ENCODE measurements at places on chromosomes 11 and 22.

DNA sequence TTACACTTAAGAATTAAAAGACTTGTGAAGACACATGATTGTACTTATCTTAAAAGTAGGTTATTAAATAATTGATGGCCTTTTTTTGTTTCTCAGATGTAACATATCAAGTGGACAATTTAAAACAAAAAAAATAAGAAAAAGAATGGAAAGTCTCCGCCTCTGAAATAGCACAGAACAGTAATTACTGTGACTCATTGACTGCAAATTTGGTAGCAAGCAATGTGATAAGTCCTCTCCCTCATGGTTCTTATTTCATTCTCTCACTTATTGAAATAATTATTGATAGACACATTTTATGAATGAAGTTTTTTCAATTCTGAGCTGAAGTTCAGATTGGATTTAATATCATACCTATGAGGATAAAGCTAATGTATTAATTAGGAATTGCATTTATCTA lies 717.9 kb upstream of the LUZP2 start:
- DNase-seq, result no peak

DNA sequence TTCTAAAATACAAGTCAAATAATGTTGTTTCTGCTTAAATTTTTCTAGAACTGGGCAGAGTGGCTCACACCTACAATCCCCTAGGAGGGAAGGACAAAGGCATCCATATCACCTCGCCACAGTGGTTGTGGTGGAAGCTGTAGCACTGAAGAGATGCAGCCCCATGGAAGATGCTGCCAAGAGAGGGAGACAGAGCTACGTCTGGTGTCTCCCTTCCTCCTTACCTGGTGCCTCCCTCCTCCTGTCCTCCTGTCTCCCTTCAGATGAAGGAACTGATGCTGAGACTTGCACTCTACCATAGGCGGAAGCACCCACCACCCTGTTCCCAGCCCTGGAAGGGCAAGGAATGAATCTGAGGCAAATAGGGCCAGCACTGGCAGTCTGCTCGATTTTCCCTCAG lies 22.3 kb downstream of the MMP27 start:
- peak; percentile 9 for DNase-seq

DNA sequence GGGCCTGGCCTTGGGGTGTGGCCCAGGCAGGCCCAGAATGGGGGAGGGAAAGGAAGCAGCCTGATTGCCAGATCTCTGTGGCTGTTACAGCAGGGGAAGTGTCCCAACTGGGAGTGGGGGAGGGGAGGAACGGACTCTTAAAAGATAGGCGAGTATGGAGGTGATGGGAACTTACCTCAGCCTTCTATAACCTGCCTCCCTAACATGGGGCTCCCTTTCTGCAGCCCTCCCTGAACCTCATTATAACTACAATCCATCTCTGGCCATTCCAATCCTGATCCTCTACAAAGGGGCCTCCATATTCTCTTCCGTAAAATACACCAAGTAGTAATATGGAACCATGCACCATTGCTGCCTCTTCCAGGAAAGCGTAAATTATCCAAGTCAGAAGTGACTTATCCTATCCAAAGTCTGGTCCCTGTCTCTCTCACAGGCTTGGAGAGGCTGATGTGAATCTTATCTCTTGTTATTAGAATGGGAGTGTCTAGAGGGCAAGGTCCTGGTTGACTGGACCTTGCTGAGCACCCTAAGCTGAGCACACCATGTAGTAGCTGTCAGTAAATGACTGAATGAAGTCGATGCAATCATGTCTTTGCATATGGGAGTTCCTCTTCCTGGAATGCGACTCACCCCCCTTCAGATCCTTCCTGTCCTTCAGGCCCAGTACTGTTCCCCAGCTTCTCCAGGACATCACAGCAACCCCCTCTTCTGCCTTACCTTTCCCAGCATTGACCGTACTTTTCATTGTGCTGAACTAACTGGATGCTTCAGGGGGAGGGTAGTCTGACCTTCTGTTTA lies 5.9 kb downstream of the RHOG start:
- no peak for DNase-seq

DNA sequence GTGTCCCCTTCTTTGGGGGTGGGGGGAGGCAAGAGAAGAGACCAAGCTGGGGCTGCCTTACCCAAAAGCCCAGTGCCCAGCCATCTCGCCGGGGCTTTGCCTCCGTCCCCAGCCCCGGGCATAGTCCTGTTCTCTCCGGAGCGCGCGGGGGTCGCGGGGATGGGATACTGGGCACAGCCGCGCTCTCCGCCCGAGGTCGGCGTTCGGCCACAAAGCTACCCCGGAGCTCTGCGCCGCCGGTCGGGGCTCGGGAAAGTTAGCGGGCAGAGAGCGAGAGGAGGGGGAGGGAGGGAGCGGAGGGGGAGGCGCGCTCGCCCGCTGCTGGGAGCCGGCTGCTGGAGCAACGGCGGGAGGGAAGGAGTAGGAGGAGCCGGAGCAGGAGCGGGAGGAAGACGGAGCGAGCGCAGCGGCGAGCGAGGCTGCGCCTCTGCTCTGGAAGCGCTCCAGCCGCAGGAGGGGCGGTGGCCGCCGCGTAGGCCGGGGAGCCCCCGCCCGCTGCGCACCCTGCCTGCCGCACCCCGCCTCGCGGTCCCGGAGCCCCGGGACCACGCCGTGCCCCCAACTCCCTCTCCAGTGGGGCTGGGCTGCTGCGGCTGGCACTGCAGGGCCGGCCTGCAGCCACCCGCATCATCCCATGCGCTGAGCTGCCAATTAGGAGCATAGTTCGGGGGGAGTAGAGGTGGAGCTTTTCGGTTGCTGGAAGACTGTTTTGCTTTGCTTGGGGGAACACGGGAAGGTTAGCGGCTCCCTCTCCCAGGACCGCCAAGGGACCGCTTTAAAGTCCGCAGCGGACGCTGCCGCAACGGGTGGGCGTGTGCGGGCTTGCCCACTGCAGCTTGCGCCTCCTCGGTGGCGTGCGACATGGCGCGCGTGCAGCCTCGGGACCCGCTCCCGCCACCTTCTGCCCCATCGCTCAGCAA lies at the start of gene SCN4B:
TSS of gene SCN4B (minus strand) at position 272 of the 920 bp plus-strand sequence. CDS start at position 122, 150 bp downstream.
- DNase-seq, result no peak

- DNase-seq, result no peak
Observed at GRCh38 chr22:49712195-49712791, 115.4 kb downstream of the BRD1 start.

DNA sequence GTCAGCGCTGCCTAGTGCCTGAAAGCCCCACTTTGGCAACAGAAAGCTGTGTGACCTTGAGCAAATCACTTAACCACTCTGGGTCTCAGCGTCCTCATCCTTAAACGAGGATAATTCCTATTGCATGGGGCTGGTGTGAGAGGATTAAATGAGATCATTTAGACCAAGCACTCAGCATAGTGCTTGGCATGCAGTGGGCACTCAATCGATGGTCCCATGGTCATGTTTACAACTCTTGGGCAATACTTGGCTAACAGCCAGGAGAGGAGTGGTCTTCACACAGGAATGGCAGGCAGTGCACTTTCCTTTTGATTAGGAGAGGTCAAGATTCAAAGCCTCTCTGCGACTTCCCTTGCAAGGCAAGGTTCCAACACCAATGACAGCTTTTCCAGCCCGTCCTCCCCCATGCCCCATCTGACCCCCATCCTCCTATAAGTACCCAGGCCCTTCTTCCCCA lies 14.1 kb downstream of the TNKS1BP1 start:
- DNase-seq, result no peak

GRCh38 chr11:1947592-1948237 lies 583 bp downstream of the MRPL23 start:
- DNase-seq, result no peak

- DNase-seq, result peak; percentile 58
Observed at GRCh38 chr22:33325232-33326004, 267.2 kb upstream of the SYN3 start.

- DNase-seq, result no peak
Observed at GRCh38 chr11:66749091-66749490, 20.1 kb upstream of the SPTBN2 start.

DNA sequence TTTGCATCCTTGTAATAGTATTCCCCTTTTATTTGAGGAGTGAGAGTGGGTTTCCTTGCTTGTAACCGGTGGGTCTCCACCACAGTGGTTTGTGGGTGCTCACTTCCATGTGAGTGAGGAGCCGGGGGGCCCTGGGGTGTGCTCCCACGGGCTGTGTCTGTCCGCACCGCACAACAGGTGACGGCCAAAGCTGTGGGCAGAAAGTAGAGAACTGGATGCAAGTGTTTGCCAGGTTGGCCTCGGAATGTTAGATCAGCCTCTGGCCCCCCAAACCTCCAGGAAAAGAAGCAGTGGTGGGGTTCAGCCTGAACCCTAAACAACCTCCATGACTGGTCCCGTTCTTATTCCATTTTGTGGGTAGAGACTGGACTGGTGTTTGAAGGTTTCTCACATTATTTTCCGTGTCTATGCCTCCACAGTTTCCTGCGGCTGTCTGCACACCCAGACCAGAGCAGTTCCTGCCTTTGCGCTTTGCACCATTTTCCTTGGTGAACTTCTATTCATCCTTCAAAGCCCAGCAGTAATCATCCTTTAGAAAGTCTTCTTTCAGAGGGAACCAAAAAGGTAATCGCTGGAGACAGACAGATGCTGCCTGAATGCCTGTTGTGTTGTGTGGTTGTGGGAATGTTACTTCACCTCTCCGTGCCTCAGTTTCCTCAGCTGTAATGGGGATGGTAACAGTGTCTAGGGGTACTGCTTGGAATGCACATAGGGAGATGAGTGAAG lies 77.2 kb downstream of the MYEOV start:
- no peak for DNase-seq

- no peak for DNase-seq
Observed at GRCh38 chr11:36048496-36049247, 104.8 kb downstream of the LDLRAD3 start.

DNA sequence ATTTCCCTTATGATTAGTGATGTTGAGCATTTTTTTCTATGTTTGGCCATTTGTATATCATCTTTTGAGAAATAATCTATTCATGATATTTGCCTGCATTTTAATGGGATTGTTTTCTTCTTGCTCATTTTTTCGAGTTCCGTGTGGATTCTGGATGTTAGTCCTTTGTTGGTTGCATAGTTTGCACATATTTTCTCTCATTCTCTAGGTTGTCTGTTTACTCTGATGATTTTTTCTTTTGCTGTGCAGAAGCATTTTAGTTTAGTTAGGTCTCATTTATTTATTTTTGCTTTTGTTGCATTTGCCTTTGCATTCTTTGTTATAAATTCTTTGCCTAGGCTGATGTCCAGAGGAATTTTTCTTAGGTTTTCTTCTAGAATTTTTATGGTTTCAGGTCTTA lies 87.3 kb downstream of the METTL15 start:
- DNase-seq, result no peak

DNA sequence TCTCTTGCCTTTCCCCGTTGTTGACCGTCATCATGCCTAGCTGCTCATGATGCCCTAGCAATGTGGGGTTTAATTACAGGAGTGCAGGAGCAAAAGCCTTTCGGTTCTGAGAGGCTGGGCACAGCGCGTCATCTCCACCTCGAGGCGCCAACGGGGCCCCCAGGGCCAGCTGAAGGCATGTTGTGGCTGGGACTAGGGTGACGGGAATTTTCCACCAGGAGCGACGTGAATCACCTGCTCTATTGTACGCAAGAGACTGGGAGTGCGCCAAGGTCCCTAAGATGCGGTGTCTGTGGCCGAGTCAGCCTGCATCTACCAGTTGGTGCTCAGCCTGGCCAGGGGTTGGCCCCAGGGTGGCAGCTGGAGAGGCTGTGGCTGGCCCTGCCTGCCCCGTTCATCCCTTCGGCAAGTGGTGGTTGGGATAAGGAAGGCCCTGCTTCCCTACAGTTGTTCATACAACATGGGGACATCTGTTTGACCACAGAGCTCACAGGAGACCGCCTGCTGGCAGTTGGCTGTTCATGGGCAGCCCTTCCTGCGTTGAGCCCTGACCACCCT lies 1175.6 kb downstream of the BRD1 start:
- DNase-seq, result no peak

GRCh38 chr11:76291576-76292526 lies 85.5 kb upstream of the WNT11 start:
- no peak for DNase-seq

DNA sequence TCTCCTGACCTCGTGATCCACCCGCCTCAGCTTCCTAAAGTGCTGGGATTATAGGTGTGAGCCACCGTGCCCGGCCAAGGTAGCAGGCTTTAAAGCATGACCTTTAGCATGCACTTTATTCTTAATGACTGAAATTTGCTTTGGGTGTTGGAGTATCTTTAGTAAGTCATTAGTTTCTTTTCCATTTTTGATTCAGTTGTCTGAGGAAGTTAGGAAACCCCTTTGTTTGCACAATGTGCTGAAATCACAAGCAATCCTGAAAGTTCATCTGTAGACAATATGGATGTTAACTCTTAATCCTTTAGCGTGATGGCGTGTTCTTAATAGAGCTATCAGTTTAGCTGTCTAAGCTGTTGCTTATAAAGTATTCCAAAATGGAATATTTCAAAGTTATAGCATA lies 16.8 kb downstream of the SDHD start:
- DNase-seq, result no peak

DNA sequence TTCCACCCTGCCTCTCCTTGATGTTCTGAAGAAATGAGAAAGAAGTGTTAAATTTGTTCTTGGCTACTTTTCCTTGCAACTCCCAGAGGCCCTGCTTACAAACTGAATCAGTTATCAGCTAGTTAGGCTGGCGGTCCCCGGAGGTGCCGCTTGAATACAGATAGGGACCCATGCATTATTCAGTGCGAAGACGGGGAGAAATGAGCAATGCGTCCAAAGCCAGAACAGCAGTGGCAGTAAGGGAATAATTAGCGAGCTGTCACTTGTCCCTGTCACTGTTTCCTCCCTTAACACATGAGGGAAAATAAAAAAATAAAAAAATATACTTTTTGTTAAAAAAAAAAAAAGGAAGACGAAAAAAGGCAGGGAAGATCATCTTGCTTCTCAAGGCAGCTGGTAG lies 528.1 kb downstream of the MN1 start:
- no peak for DNase-seq

- no peak for DNase-seq
Observed at GRCh38 chr11:16909359-16910035, 104.7 kb downstream of the PLEKHA7 start.

DNA sequence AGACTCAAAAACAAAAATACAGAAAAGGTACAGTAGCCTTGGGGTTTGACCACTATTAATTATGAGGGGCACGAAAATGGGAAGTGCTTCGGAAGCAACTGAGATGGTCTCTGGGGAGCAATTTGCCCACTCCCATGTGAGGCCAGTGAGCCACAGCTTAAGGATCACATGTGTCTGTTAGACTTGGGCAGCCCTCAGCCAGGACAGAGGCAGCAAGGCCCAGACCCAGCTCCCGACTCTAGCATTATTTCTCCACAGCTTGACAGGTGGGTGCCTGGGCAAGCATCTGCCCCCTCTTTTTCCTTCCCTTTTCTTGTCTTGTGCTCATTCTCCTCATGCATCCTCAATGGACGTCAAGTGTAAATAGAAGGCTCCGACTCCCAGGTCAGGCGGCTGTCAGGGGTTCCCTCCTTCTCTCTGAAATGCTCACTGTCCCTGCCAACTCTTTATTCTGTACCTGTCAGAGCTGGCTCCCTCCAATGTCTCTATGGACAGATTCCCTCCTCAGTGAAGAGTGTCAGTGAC lies 137.0 kb upstream of the RCN1 start:
- DNase-seq, result no peak

DNA sequence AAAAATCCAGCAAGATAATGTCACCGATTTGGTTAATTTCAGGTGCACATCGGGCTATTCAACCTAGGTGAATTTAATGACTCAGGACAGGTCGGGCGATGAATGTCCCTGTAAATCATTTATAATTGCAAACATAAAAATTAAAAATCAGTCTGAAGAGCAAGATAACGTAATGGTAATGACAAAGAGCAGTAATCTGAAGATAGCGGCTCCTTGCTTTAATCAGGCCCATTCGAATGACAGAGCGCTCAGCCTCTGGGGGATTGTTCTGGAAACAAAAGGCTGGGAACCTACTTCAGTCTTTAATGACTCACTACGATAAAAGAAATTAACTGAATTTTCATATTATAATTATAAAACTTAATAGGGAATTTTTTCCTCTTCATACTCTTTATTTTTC lies 61.3 kb downstream of the RCN1 start:
- no peak for DNase-seq

All from NAMALWA (cell line).